Stimulated activated CD4-positive, alpha-beta T cell treated with anti-CD3 and anti-CD28 coated beads, Interleukin-4, amount 100 ng/mL, for 1 hour (primary cell): ENCODE measurements at places on chromosomes 3 and 15.

- no peak for DNase-seq
Measured at GRCh38 chr3:8838234-8838633, 68.8 kb upstream of the OXTR start.

DNA sequence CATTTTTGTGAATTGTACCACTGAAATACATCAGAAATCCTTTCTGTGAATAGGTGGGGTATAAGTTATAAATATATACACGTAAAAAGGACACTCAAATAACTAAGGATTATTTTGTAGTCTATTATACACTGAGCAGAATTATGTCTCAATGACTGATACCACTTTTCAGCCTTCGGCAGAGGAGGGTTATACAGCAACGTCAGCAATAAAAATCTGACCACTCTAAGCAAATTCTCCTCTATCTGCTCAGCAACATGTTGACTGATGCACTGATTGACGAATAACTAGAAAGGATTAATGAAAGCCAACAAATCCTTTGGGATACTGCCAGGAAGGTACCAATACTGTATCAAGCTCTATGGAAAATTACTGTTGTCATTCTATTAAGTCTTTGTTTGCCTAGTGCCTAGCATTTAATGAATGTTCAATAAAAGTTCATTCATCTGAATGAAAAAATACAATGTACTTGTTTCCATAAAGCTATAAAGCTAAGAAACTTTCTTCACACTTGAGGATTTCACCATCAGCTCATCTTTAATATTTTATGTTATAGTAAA is 5.2 kb downstream of the ARPP19 start:
- no peak for DNase-seq

DNA sequence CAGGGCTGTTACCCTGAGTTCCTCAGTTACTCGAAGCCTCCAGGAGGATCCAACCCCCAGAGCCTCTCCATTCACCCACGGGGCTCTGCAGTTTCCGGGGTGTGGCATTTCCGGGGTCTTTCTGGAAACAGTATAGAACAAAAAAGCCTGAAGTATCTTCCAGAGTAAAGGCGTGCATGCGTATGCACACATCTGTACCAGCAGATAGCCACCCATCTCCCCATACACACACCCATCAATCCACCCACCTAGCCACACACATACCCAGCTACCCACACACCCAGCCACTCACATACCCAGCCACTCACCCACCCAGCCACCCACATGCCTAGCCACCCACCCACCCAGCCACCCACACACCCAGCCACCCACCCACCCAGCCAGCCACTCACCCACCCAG is 2.9 kb upstream of the DNAJB8 start:
- no peak for DNase-seq

- no peak for DNase-seq
Measured at GRCh38 chr3:70607469-70607868, 295.0 kb upstream of the MDFIC2 start.

- DNase-seq = no peak
Measured at GRCh38 chr3:12947504-12948369, 106.4 kb upstream of the RPL32 start.

DNA sequence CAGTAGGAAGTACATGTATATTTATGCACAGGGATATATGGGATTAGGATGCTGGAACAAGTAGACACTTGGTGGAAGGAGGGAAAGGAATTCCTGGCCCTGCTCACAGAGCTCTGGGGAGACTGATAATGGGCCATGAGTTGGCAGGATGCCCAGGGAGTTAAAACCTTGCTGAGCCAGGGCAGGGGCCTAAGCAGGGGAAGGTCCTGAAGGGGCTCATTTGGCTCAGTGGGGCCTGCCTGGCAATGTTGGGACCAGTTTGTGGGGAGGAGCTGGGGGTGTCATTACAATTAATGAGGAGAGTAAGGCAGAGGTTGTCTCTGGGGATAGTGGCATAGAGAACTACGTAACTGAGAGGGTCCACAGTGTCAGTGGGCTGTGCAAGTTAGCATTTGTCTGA is 124.2 kb upstream of the ADPGK start:
- DNase-seq = no peak

GRCh38 chr3:77042882-77043281 is 3.0 kb downstream of the ROBO2 start:
- DNase-seq = no peak

DNA sequence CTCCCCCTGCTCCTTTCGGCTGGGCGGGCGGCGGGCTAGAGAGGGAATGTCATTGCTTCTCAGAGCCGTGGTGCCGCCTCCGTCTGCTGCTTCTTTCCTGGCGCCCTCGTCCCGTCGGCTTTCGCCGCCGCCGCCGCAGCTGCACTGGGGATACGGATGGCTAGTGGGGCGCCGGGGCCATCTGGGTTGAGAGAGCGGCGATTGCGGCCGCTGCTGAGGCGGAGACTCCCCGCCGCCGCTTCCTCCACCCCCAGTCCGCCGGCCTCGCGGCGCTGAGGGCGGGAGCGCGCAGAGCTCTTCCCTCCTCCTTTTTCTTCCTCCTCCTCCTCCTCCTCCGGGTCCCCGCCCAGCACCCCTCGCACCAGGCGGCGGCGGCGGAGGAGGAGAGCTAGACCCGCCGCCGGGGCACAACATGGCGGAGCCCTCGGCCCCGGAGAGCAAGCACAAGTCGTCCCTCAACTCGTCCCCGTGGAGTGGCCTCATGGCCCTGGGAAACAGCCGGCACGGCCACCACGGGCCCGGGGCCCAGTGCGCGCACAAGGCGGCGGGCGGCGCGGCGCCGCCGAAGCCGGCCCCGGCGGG is at the start of gene STT3B:
STT3B (plus strand) TSS at position 339 of the 582 bp plus-strand sequence; CDS start at position 413, 74 bp downstream.
- peak; percentile 83 for DNase-seq

DNA sequence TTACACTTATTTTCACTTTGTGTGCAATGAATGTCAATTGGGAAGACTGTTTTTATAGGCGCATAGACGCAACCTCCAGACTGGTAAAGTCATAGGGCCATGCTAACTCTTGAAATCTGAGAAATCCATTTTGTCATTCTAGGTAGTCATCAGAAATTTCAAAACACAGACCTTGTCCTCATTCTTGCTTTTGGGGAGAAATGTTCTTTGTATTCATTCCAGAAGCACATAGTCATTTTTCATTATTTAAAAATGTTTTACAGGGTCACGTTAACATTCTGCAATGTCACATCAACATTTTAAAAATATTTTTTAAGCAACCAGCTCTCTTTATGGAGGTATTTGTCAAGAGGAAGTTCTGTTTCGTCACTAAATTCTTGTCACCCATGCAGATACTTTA is 898.4 kb downstream of the PDCD6IP start:
- no peak for DNase-seq

DNA sequence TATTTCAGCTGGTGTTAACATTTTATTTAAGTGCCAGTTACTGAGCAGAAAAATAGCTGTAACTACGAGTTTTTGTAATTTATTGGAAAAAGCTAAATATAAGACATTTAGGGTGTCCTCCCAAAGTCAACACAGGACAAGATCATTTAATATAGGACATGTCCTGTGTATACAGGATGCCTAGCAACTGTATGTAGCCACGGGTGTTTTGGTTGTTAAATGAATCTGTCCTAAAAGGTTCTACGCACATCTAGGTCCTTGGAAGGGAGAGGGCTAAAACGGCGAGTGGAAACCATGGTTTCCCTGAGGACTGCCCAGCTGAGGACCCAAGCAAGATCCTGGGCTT is 565 bp upstream of the ZNF621 start:
- no peak for DNase-seq

DNA sequence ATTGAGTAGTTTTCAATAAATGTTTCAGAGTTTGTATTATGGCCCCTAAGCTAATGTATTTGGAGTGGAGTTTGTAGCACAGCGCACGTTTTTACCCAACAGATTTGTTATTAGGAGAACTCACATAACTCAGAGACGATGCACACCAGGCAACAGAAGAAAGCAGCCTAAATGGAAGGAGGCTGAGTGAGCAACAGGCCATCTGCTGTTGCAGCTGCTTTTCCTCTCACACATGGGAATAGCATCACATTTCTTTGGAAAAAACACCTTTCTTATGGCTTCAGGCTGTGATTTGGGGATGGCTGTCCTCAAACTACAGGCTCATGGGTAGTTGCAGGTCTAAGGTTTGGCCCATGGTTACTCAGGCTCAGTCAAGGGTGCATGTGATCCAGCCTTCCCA is 469.3 kb upstream of the MCTP2 start:
- no peak for DNase-seq

DNA sequence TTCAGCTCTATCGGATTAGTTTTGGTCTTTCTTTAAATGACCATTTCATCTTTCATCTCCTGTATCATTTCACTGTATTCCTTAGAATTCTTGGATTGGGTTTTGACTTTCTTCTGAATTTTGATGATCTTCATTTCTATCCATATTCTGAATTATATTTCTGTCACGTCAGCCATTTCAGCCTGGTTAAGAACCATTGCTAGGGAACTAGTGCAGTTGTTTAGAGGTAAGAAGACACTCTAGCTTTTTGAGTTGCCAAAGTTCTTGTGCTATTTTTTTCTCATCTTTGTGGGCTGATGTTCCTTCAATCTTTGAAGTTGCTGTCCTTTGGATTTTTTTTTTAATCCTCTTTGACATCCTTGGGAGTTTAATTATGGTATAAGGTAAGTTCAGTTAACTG is 54.6 kb downstream of the STRIT1 start:
- DNase-seq = no peak
